Fibroblast of the aortic adventitia (primary cell): ENCODE measurements at places on chromosomes 11 and 22. TPM values are rescaled to one million over a fixed set of nuclear protein-coding genes. Genes with fewer than 3 reads are reported as not detected.
A peak's percentile ranks its signal among the peaks of the same experiment; 100 is the strongest.

DNA sequence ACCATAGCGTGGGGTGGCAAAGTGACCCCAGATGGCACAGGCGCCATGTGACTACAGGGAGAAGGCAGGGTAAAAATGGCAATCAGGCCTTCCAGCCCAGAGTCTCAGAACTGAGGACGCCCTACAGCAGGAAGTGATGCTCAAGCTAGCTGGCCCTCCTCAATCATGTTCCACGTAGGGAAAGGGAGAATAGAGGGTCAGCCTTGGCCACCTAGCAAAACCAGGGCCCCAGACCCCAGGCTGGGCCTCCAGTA lies 978 bp upstream of the ANKRD13D start:
- DNase-seq, result no peak

The MFRP gene
- 0.08 TPM in 1 of 2 replicates, not detected in the other for total RNA-seq

The ROM1 gene
- total RNA-seq, result 4.6 and 26.4 TPM in 2 replicates

- no peak for DNase-seq
Observed at GRCh38 chr11:4026389-4026788, 68.2 kb upstream of the RRM1 start.

- peak; percentile 88 for DNase-seq
Observed at GRCh38 chr11:25065746-25066145, 568.9 kb downstream of the LUZP2 start.

GRCh38 chr11:117992620-117993019 lies 6.4 kb downstream of the IL10RA start:
- DNase-seq, result no peak

DNA sequence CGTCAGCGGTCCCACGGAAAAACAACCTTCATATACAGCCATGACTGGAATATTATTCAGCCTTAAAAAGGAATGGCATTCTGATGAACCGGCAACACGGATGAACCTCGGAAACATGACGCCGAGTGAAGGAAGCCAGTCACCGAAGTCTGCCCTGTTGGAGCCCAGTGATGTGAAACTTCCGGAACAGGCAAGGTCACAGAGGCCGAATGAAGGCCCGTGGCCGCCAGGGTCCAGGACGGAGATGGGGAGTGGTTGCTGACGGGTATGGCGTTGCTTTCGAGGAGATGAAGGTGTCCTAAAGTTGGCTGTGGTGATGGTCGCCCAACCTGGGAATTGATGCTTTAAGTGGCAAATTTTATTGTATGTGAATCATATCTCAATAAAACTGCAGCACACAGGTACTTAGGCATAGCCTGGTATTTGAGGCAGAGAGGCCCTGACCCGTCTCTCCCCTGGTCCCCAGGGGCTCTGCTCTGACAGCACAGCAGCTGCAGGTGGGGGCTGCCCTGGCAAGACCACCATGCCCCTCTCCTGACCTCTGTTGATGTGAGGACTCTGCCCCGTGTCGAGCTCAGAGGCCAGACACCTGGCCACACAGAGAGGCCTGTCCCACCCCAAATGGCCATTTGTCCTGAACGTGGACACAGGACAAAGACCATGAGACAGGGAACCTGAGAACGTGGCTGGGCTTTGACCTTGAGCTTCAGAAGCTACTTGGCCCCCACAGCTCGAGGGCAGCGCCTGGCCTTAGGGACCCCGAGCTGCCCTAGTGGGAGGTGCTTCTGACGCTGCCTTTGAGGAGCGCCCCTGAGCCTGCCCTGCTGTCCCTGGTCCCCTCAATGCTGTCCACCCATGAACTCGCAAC lies 1090.8 kb downstream of the BRD1 start:
- no peak for DNase-seq

The ARFIP2 gene
- 45.7 and 49.1 TPM in 2 replicates for total RNA-seq

- DNase-seq, result no peak
Observed at GRCh38 chr11:9711454-9712307, 47.8 kb downstream of the SWAP70 start.

DNA sequence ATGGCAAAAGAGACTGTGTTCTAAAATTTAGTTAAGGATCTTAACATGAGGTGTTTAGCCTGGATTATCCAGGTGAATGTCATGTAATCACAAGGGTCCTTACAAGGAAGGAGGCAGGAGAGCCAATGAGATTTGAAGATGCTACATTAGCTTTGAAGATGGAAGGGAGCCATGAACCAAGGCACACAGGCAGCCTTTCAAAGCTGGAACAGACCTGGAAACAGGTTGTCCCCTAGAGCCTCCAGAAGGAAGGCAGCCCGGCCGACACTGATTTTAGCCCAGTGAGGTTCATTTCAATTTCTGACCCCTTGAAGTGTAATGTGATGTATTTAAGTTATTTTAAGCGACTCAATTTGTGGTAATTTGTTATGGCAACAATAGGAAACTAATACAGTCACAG lies 195.3 kb upstream of the MTMR2 start:
- DNase-seq, result no peak

- no peak for DNase-seq
Observed at GRCh38 chr11:19625438-19625837, 87.2 kb upstream of the NAV2 start.
